Mucosa of gallbladder (tissue), 1 donor: ENCODE measurements at places on chromosomes 5 and 9.

DNA sequence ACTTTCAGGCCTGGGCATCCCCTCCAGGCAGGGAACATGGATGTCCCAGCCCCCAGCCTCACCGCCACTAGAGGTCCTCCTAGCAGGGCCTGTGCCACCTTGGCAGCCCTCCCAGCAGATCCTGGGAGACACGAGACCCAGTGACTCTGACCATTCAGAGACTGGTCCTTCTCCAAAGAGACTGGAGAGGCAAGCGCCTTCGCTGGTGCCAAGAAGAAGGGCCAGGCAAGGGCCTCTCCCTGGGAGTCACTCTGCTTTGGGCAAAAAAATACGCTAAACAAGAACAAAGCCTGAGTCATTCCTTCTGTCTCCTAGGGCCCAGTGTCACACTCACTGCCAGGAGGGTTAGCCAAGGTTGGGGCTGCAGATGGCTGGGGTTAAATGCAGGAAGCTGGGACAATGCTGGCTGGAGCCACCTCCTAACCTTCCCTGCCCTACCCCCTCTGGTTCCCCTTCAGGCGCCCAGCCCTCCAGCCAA lies 35.3 kb upstream of the SMIM23 start:
- DNase-seq: no peak

GRCh38 chr5:19928562-19929421 lies 59.2 kb downstream of the CDH18 start:
- peak; percentile 42 for DNase-seq

GRCh38 chr5:80953587-80953986 lies 6.6 kb upstream of the RASGRF2 start:
- no peak for DNase-seq

DNA sequence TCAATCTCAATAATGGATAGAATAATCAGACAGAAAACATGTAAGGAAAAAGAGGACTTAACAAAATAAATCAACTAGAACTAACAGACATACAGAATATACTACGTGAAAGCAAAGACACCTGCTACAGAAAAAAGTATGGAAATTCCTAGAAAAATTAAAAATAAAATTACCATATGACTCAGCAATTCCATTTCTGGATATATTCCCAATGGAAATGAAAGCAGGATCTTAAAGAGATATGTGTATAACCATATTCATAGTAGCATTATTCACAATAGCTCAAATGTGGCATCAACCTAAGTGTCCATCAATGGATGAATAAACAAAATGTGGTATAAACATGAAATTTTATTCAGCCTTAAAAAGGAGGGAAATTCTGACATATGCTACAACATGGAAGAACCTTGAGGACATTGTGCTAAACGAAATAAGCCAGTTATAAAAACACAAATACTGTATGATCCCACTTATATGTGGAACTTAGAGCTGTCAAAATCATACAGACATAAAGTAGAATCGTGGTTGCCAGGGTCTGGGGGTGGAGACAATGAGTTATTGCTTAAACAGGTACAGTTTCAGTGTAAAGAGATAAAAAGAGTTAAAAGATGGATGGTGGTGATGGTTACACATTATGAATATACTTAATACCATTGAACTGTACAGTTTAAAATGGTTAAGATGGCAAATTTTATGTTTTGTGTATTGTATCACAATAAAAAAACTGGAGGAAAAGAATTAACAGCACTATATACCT lies 6.9 kb downstream of the PLAA start:
- DNase-seq: no peak

DNA sequence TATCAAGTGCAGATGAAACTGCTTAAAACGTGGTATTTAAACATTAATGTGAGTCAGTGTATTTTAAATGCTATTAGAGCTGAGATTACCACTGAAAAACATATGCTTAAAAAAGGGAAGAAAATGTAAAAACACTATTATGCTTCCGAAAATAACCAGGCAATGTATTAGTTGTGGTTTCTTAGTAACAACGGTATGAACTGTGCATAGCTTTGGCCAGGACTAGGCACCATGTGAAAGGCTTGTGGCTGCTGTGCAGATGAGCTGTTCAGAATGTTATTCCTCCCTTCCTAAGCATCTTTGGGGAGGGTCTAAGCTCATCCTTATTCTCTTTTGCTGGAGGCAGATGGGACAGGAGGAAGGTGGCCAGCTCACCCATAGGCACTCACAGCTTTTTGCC lies 84.9 kb downstream of the NTRK2 start:
- DNase-seq: no peak

DNA sequence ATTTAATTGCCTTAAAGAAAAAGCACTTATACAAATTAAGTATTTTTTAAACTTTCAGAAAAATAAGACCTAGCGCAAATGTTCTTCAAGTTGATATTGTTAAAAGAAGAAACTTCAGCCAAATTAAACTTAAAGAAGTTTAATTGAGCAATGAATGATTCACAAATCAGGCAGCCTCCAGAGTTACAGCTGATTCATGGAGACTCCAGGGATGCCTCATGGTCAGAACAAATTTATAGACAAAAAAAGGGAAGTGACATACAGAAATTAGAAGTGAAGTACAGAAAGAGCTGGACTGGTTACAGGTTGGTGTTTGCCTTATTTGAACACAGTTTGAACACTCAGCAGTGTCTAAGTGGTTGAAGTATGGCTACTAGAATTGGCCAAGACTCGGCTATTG lies 60.3 kb downstream of the CDKN2A start:
- DNase-seq: no peak

DNA sequence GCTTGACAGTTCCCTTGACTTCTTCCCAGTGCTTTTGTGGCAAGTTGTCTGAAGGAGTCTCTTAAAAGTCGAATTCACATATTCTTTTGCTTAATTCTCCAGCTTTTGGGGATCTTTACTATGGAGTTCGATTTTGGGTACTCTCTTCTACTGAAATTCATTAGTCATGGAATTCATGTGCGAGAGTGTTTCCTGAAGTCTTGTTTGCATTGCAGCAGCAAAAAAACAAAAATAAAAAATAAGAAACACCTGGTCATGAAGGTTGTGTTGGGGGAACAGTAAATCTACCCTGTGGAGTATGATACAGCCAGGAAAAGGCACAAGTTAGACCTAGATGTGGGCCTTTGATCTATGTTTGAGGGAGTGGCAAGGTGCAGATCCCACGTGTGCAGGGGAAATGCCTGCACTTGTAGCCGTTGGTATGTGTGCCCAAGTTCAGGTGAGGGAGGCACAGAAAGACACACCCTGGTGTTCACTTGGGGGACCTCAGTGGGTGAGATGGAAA lies 55.2 kb downstream of the CFAP77 start:
- DNase-seq: no peak

DNA sequence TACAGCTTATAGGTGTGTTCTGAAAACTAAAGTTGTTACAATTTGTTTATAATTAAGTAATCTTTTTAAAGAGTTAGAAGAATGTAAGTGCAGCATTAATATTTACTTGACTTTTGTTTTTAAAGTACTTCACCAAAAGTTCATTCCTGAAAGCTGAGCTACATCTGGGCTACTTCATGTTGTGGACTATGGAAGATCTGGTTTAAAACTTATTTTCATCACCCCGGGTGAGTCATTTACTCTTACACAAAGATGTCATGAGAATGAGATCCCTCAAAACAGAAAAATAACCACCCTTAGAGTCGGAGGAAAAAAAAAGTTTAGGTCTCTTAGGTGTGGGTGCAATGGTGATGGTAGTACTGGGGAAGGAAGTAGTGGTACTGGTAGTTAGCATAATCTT lies 5.1 kb downstream of the POU5F2 start:
- no peak for DNase-seq

DNA sequence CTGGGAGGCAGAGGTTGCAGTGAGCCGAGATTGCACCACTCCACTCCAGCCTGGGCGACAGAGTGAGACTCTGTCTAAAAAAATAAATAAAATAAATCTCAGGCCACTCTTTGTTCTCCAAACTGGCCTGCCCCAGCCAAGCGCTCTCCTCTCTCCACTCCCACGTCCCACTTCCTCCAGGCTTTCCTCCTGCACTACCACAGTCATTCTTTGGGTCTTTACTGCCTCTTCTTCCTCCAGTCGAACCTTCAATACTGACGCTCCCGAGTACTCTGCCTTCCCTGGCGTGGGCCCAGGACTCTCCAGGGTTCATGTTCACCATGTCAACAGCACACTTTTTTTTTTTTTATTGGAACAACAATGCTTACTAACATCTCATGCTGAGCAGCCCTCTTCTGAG lies 23.9 kb downstream of the RNF130 start:
- peak; percentile 31 for DNase-seq

DNA sequence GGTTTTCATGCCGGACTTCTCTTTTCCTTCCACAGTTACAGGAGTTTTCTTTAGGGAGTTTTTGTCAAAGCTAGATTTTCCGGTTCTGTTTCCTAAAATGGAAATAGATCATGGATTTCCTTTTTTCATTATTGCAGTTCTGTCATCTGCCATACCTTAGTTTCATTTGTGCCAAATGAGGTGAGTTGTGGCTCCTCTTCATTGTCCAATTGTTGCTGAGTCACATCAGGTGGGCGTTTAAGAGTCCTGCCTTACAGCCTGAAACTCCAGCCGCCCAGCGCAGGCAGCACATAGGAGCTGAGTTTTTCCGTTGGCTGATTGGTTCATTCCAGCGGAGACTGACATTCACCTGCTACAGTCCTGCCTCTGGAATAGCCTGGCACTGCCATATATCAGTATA lies 14.1 kb downstream of the SLC25A25 start:
- no peak for DNase-seq

- DNase-seq: no peak
Measured at GRCh38 chr9:2311920-2312319, 296.8 kb downstream of the SMARCA2 start.

DNA sequence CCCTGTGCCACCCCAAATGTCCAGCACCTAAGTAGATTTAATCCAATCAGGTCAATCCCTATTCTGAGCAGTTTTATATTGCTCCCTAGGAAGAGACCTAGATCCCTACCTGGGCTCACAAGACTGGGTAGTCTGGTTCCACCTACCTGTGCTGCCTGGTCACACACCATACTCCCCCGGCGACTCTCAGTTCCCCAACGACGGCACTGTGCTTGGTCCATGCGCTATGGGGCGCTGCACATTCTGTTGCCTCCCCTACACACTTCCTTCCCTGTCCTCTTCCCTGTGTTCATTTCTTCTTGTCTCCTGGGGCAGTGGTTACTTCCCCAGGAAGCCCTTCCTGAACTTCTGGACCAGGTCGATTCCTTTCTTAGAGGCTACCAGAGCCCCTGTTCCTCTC lies 109.9 kb upstream of the IL12B start:
- DNase-seq: no peak

DNA sequence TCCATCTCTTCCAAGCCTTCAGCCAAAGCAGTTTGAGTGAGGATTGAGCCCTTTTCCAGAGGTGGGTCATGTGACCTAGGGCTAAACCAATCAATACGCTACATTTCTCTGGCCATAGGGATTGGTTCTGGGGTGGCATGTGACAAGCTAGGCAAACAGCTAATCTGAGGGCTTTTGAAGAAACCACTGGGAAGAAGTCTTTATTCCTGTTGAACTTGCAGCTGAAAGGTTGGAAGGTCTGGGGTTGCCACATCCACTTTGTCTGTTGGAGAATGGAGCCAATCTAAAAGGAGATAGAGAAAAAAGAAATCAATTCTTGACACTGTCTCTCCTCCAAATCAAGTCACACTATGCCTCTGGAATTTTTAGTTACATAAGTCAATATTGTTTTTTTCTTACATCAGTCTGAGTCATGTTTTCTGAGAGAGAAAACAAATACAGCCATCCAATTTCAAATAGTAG lies 637.8 kb upstream of the WWC1 start:
- no peak for DNase-seq

DNA sequence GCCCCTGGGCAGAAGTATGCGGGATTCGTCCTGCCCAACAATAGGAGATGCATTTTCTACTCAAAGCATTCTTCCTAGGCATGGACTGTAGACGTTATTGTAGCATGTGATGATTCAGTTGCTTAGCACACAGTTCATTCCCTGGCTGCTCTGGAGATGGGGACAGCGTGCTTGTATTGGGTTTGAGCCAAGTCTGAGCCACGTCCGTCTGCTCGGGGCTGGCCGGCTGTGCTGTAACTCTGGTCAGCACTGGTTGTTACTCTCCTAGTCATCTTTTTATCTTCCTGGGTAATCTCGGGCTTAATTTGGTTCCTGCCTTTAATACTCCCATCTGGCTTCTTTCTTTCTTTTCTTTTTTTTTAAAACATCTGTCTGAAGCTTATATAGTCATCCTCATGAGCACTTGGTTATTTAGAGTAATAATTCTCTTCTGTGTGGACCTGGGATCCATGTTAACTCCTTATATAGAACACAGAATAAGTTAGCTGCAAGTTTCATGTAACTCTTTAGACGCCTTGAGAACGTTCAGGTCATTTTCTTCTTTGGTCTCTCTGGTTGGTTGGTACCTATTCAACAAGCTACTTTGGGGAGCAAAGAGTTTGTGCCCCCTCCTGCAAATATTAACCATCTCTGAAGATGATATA lies 118.8 kb upstream of the RPS23 start:
- peak; percentile 83 for DNase-seq

DNA sequence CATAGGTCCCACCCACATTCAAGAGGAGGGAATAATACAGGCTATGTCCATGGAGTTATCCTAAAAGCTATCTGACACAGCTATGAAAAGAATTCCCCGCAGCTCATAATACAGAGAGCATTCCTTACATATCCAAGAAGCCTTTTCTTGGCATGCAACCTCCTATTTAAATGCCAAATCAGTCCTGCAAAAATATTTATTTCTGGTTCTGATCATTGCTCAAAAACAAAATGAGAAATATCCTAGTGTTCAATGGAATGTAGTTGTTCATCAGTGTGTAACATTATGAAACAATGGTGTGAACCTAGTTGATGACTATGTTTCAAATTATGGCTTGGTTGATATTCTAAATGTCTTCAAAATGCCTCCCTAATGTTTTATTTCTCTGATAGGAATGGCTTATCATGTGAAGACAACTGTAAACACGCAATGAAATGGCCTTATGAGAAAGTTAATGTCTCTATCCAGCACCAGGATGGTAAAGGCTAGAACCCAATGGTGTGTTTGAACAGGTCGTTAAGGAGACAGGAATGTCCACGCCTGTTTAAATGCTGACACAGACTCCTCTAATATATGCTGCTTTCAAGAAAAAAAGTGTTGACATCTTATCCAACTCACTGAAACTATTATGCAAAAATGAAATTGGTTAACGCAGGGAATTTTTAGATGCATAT lies 126.7 kb upstream of the CDH6 start:
- DNase-seq: no peak

DNA sequence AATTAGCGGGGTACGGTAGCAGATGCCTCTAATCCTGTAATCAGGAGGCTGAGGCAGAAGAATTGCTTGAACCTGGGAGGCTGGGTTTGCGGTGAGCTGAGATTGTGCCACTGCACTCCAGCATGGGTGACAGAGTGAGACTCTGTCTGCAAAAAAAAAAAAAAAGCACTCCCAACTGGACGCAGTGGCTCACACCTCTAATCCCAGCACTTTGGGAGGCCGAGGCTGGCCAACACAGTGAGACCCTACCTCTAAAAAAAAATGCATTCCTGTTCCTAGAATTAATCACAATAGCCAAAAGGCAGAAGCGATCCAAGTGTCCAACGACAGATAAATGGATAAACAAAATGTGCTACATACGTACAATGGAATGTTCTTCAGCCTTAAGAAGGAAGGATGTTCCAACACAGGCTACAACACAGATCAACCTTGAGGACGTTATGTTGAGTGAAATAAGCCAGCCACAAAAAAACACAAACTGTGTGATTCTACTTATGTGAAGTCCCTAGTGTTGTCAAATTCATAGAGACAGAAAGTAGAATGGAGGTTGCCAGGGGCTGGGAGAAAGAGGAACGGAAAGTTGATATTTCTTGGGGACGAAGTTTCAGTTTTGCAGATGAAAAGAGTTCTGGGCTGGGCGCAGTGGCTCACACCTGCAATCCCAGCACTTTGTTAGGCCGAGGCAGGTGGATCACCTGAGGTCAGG lies 13.8 kb downstream of the FAM78A start:
- DNase-seq: no peak

- DNase-seq: peak; percentile 38
Measured at GRCh38 chr9:89225991-89226471, 47.4 kb upstream of the SHC3 start.
